Naive thymus-derived CD8-positive, alpha-beta T cell (primary cell): ENCODE measurements at places on chromosomes 5 and 9.

DNA sequence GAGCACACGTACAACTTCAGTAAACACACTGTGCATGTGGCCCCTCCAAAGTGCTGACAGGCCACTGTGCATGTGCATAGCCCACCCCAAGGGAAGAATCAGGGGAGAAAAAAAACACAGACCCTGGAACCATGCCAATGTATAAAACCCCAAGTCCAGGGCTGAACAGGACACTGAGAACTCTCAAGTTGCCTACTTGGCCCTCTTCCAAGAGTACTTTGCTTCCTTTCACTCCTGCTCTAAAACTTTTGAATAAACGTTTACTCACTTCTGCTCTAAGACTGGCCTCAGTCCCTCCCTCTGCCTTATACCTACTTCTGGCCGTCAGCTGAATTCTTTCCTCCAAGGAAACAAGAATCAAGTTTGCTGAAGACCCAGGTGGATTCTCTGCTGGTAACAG, 77.7 kb upstream of the NFIB start:
- no peak overlapping the region for H3K27ac ChIP-seq
- no peak overlapping the region for H3K4me3 ChIP-seq
- no peaks in the 10 kb centered on the region for H3K36me3 ChIP-seq

GRCh38 chr5:1026700-1027621, 18.4 kb downstream of the NKD2 start:
- no peak overlapping the region for H3K27ac ChIP-seq
- H3K27me3 ChIP-seq = no peaks in the 10 kb centered on the region
- no peaks in the 10 kb centered on the region for H3K4me1 ChIP-seq

DNA sequence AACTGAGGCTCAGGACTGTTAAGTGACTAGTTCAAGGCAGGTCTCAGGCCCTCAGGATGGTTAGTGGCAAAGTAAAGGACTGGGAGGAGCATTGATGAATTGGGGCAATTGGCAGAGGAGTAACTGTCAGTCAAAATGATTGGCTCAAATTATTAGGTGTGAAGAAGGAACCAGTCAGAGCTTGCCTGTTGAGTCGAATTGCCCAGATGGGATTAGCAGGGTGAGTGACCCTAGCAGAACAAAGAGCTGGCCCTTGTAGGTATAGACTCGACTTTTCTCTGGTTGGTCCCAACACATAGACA, 2.6 kb upstream of the NSD1 start:
- no peaks in the 10 kb centered on the region for H3K27me3 ChIP-seq
- peaks cover 48% of the 10 kb centered on the region for H3K4me1 ChIP-seq
- no peak overlapping the region for H3K4me3 ChIP-seq
- H3K36me3 ChIP-seq = no peaks in the 10 kb centered on the region

DNA sequence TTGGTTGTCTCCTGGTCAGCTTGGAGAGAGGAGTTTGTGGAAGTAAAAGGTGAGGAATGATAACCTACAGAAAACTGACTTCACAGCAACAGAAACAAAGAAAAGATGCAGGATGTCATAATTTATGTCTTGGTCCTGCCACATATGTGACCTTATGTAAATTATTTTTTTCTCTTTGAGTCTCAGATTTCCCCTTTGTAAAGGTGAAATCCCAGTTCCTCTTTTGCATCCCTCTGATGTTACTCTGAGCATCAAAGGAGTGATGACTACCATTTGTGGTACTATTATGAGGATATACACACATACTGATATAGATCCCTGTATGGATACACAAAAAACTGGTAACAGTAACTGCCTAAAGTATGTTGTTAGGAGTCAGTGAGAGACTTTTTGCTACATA, 1.4 kb upstream of the THG1L start:
- DNase-seq = no peak
- no peaks in the 10 kb centered on the region for H3K27me3 ChIP-seq
- H3K27ac ChIP-seq = no peak overlapping the region
- H3K36me3 ChIP-seq = peaks cover 15% of the 10 kb centered on the region

DNA sequence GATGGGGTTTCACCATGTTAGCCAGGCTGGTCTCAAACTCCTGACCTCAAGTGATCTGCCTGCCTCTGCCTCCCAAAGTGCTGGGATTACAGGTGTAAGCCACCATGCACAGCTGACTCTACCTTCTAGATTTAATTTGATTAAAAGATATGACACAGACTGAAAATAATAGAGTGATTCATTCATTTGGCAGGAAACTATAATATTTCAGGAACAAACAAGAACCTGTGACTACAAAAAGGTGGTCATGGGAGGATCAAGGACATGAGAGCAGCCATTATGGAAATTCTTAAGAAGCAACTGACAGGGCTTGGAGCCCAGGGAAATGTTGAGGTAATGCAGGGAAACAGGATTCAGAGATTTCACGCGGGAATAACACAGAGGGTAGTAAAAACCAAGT, 265.5 kb upstream of the DAP start:
- H3K27me3 ChIP-seq = peaks cover 11% of the 10 kb centered on the region
- H3K4me3 ChIP-seq = no peak overlapping the region
- no peaks in the 10 kb centered on the region for H3K36me3 ChIP-seq
- H3K4me1 ChIP-seq = no peaks in the 10 kb centered on the region
- DNase-seq = no peak

DNA sequence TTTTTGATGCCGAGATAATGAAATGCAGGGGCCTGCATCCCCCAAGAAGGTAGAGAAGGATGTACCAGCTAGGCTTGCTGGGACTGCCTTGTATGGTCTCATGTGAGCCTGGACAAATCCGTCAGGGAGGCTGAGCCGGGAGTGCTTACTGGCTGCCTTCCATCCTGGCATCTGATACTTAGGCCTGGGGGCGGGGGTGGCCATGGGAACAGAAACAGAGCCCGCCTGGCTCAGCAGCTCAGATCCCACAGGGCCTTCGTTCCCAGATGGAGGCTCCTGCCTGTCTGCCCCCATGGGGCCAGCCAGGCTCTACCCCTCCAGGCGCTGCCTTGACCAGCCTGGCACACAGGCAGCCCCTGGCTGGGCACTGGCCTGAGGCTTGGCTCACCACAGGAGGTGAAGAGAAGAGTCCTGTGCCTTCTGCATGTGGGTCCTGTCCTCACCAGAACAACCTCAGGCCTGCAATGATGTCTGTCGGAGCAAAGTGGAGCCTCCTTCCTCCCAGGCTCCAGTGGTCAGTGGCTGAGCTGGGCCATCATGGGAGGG, 10.5 kb upstream of the SPATA31E1 start:
- H3K27ac ChIP-seq = no peak overlapping the region
- peaks cover 4% of the 10 kb centered on the region for H3K27me3 ChIP-seq
- no peaks in the 10 kb centered on the region for H3K4me1 ChIP-seq
- DNase-seq = no peak

- H3K36me3 ChIP-seq = no peaks in the 10 kb centered on the region
- no peak overlapping the region for H3K4me3 ChIP-seq
- no peak overlapping the region for H3K27ac ChIP-seq
- DNase-seq = no peak
- H3K27me3 ChIP-seq = peaks cover 20% of the 10 kb centered on the region
These were observed 8.5 kb upstream of the EGFLAM start for GRCh38 chr5:38249812-38250211.

- H3K4me3 ChIP-seq = no peak overlapping the region
These were observed 80.8 kb downstream of the RORB start for GRCh38 chr9:74577956-74578355.

DNA sequence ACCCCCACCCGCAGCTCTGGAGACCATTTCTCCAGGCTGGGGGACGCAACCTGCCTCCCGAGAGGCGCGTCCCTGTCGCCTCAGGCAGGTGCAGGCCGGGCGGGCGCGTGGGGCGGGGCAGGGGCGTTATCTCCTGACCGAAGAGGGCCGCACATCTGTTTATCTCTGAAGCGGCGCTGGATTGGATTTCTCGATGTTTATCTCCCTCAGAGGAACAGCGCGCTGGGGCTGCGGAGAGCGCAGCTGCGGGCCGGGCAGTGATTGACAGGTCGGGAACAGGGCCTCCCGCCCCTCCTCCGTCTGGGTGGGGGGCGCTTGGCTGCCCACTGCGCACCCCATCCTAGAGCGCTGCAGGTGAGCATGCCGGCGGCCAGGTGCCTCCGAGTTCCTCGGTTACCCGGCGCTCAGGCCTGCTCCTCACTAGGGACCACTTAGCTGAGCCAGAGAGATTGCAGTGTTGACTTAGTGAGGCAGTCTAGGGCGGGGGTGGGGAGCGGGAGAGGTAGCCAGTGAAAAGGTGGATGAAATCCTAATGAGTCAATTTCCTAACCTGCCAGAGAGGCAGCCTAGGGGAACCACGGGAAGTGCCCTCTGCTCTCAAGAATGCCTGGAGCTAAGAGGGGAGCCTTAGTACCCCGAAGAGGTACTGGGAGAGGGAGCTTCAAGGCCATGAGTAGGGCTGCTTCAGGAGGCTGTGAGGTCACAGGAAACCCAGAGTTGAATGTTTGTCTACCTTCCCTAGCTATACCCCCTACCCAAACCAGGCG, 39.6 kb upstream of the TIFAB start:
- peaks cover 9% of the 10 kb centered on the region for H3K4me1 ChIP-seq
- H3K27ac ChIP-seq = no peak overlapping the region
- H3K27me3 ChIP-seq = peaks cover 65% of the 10 kb centered on the region

- DNase-seq = no peak
- no peaks in the 10 kb centered on the region for H3K36me3 ChIP-seq
- no peak overlapping the region for H3K4me3 ChIP-seq
- H3K27me3 ChIP-seq = peaks cover 2% of the 10 kb centered on the region
- H3K4me1 ChIP-seq = no peaks in the 10 kb centered on the region
- H3K27ac ChIP-seq = no peak overlapping the region
These were observed 374.2 kb downstream of the PDE4D start for GRCh38 chr5:59519338-59519737.
